ENCODE measurements at places on chromosomes 4 and X.

DNA sequence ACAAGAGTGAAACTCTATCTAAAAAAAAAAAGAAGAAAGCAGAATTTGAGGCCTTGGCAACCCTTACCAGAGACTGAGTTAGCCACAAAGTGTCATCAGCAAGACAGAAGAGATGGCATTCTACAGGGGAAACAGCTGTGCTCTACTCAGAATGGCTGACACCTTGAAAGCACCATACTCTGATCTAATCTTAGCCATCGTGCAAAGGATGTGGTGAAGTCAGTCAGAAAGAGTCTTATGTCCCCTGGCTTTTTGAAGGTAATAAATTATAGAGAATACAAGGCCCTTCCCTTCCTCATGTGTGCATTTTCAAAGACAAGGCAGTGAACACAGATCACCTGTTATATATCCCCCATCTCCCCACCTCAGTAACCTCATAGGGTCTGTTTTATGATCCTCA, 13.2 kb downstream of the CLNK start:
- no peak for DNase-seq

- no peak for DNase-seq
Measured at GRCh38 chr4:123522646-123523045, 126.1 kb downstream of the SPRY1 start.

- DNase-seq: no peak
Measured at GRCh38 chr4:102819588-102820365, 7.6 kb downstream of the UBE2D3 start.

GRCh38 chr4:1866189-1866661, 5.0 kb upstream of the NSD2 start:
- DNase-seq: no peak

- peak; percentile 22 for DNase-seq
Measured at GRCh38 chr4:77120886-77121508, 36.0 kb upstream of the CCNG2 start.

- no peak for DNase-seq
Measured at GRCh38 chrX:70453024-70453618, 8.5 kb downstream of the DLG3 start.

DNA sequence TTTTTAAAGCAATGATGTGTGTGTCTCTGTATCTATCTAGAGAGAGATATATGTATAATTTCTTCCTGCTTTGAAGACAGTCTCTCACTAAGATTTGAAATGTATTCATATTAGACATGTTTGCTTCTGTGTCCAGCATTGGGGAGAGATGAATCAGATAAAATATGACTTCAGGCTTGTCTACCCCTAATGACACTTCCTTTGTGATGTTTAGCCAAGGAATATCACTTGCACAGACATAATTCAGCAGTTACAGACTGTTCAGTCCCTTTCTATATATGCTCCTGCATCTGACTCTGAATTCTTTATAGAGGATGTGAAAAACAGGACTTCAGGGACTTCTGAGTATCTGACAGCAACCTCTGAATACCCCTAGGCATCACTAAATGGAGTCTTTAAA, 158.4 kb downstream of the DCLK2 start:
- DNase-seq: no peak

GRCh38 chr4:184424993-184425758, 49.2 kb downstream of the IRF2 start:
- no peak for DNase-seq

GRCh38 chr4:87227751-87228151, 7.3 kb upstream of the KLHL8 start:
- DNase-seq: no peak

GRCh38 chrX:65720381-65720964, 53.0 kb downstream of the MSN start:
- no peak for DNase-seq

GRCh38 chr4:40515037-40515397, 114.6 kb downstream of the RBM47 start:
- DNase-seq: no peak

- DNase-seq: peak; percentile 43
Measured at GRCh38 chrX:45697591-45697990, 496.9 kb upstream of the DIPK2B start.

DNA sequence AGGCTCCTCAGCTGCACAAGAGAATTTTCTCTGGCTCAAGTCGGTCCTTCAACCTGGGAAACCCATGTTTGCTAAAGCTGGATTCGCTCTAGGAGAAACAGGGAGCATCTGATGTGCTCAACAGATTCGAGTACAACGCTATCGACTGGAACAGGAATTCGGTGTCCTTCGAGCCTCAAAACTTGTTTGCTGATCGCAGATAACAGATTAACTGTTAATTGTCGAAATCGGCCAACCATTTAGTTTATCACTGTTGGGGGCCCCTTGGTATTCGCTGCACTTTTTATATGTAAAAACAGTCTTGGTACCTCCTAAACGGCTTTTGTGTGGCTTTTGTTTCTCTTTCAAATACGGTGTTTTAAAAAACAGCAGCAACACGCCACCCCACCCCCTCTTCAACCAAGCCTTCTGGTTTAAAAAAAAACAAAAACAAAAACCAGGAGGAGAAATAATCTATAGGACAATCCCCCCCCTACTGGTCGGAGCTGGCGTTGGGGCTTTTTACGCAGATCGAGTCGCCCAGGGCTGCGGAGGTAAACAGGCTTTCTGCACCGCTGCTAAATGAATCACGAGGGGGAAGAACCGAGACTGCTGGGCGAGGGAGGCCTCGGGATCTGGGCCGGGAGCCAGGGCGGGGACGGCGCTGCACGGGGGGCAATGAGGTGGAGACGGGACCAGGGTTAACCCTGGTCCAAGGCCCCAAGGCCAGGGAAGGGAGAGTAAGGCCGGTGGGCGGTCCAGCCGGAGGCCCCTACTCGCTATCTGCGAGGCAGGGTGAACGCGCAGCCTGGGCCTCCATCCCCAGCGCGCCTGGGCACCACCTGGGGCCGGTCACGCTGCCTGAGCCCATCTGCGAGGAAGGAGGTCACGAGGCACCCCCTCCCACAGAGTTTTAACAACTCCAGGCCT, 71.7 kb upstream of the BCOR start:
- DNase-seq: no peak

DNA sequence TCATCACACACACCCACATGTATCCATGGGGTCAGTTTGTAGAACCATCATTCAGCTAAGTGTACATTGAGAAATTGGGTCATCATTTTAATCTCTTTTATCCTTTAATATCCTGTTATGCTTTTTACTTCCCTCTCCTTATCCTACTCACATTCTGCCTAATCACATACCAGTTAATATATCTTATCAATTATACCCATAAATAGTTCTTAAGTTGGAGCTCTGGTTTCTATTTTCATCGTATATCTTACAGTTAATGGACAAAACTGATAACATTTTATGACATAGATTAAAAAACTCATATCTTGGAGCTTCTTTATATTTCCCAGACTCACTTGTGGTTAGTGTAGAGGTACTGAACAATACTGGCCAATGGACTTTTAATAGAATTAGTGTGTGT, 729.5 kb upstream of the LCORL start:
- DNase-seq: no peak

DNA sequence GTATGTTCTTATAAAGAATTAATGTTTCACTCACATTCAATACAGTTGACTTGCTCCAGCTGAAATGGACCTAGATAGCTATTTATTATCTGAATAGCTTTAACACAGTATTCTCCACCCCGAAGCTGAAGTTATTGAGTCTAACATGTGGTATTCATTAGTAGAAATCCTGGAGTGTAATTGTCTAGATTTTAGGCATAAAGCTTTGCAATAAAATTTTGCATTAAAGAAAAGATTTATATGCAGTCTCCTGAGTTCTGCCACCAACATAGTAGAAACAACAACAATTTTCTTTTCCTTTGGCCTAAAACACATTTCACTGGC, 90.2 kb upstream of the DCLK2 start:
- DNase-seq: no peak

GRCh38 chrX:14491689-14492088, 37.6 kb upstream of the GLRA2 start:
- DNase-seq: no peak

DNA sequence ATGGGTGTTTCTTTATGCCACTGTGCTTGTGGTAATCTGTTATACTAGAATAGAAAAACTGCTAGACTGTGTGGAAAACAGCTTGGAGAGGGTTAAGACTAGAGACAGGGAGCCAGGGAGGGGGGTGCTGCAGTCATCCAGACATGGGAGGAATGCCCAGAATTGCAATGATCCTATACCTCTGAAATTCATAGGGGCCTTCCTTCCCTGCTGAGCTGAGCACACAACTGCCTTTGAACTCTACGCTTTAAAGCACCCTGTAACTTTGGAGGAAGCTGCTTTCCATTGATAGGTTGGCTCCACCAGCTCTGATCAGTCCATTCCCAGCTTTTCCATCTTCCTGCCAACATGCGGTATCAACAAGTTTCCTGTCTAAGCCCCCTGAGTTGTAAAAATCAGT, 155.9 kb upstream of the RASGEF1B start:
- DNase-seq: no peak

DNA sequence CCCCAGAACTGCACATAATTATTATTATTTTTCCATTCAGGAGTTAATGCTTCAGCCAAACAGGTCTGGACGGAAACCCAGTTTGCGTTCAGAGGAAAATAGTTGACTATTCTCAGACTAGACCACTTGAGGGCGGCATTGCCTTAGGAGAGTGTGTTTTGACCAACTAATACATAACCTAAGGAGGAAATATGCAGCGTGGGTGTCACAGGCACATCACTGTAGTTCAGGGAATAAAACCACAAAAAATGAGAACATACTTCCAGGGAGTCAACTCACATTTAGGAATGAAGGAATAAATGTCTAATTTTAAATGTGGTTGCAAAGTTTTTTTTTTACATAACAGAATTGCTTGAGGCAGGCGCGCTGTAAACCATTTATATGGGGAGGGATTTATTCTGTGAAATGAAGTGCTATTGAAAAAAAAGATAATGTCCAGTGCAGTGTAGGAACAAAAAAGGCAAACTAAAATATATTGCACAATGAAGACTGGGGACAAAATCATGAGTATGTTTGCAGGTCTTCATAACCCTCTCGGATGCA, 93.3 kb downstream of the SYNPO2 start:
- peak; percentile 89 for DNase-seq

- no peak for DNase-seq
Measured at GRCh38 chr4:81740487-81740886, 268.8 kb upstream of the RASGEF1B start.

DNA sequence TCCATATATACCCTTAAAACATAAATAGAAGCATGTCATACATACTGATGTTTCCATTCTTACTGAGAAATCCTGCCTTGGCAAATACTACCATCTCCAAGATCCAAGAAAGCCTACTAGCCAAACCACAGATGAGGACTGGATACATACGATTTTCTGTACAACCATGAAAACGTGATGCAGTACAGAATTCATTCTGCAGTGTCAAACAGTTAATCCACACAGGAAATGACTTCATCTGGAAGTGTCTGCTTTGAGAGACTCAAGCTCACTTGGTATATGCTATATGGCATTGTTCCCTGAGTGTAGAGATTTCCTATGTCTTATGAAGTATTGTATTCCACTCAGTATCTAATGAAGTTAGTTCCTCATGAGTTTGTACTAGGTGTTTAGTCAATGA, 94.3 kb downstream of the CT47B1 start:
- DNase-seq: no peak
